ENCODE measurements at places on chromosomes 4 and X. TPM values are rescaled to one million over a fixed set of nuclear protein-coding genes. Genes with fewer than 3 reads are reported as not detected.

The TCP11X2 gene
- not detected for total RNA-seq

DNA sequence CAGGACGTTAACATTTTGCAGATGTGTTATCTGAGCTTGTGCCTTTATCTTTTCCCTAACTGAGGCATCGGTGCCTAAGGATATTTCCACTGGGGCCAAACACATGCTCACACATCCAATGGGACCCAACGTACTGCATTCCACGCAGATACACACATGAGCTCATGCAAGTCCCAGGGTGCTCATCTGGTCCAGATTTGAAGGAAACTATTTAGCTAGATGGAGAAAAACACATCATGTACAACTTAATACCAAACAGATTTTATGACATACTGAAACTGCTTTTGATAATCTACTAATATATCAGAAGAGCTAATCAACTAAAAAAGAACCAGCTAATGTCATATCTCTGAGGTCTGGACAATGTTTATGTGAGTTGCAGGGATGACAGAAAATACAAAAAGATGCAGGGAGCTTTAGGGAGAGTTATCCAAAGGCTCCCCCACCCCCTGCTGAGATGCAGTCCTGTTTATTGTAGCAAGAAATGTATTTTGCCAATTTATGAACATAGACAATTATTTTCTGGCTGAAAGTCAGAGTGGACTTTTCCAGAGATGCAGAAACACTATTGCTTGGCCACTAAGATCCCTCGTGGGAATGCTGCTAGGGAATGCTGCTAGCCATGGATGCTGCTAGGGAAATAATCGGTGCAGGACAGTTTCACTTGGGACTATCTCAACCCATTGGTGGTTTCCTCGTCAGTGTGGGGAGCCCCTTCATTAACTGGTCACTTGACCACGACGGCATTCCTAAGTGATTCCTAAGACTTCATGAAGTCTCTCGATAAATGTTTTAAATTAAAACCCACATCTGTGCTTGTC lies 172.8 kb downstream of the SMIM20 start:
- DNase-seq = no peak
- H3K4me3 ChIP-seq = no peak overlapping the region
- peaks cover 23% of the 10 kb centered on the region for H3K36me3 ChIP-seq
- no peaks in the 10 kb centered on the region for H3K27me3 ChIP-seq
- peak overlapping the region; percentile 94 for H3K27ac ChIP-seq

GRCh38 chr4:100782356-100782755 lies 264.5 kb upstream of the EMCN start:
- no peaks in the 10 kb centered on the region for H3K4me1 ChIP-seq
- DNase-seq = no peak
- no peaks in the 10 kb centered on the region for H3K36me3 ChIP-seq

The FGFR3 gene
- 0.67 TPM for total RNA-seq

DNA sequence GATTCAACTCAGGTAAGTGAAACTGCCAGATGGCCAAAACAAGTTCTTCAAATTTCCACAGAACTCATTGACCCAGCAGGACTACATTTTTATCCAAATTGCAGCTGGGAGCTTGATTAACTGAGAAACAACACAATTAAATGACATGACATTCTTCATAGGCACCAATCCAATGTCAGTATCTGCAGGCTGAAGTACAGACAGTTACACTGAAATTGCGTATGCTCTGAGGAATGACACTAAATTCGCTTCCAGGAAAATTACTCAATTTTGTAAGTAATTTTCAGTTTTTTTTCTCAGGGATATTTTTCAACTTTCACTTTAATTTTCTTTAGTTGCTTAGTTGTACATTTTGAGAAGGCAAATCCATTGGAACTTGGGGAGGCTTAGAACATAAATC lies 4.5 kb downstream of the C1GALT1C1 start:
- H3K27me3 ChIP-seq = no peaks in the 10 kb centered on the region
- H3K27ac ChIP-seq = no peak overlapping the region
- no peak for DNase-seq
- peaks cover 30% of the 10 kb centered on the region for H3K36me3 ChIP-seq
- H3K4me1 ChIP-seq = peaks cover 20% of the 10 kb centered on the region

DNA sequence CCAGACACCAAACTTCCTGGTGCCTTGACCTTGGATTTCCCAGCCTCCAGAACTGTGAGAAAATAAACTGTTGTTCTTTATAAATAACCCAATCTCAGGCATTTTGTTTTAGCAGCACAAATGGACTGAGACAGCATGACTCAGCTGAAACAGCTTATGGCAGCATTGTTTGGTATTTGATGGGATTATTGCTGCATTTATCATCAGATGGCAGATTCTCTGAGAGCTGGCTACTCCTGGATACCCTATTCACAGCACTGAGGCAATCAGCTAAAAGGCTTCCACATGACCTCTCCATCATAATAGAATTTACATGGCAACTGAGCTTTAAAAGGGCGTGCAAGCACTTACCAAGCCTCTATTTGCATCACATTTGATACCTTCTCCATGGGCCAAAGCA lies 623.1 kb upstream of the CPEB2 start:
- H3K4me3 ChIP-seq = no peak overlapping the region
- H3K27ac ChIP-seq = no peak overlapping the region
- DNase-seq = no peak
- H3K27me3 ChIP-seq = no peaks in the 10 kb centered on the region

The DAPP1 gene
- total RNA-seq = 21.4 TPM

- no peak overlapping the region for H3K4me3 ChIP-seq
- no peak overlapping the region for H3K27ac ChIP-seq
- DNase-seq = no peak
- H3K36me3 ChIP-seq = no peaks in the 10 kb centered on the region
Observed at GRCh38 chr4:130511776-130512175, 1415.8 kb downstream of the C4orf33 start.
